ENCODE measurements at places on chromosomes 12 and 14.

- DNase-seq: no peak
These were observed 53.6 kb downstream of the RTN1 start for GRCh38 chr14:59816941-59817340.

GRCh38 chr14:34012978-34013720 is 62.3 kb upstream of the EGLN3 start:
- DNase-seq: no peak

DNA sequence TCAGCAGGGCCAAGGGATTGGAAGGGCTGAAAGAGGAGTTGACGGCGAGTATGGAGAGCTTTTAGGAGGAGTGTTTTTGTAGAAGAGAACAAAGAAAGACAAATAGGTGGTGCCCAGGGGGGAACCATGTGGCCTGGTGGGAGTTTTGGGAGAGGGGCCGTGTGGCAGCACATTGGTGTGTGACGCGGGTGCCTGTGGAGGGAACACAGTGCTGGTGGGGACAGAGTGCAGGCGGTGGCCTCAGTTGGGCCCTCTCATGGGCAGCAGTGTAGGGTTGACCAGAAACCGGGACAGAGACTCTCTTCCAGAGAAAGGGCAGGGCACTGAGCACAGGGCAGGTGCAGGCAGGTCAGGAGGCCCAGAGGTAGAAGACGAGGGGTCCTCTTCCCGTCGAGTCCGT is 56.5 kb downstream of the TECPR2 start:
- peak; percentile 37 for DNase-seq

DNA sequence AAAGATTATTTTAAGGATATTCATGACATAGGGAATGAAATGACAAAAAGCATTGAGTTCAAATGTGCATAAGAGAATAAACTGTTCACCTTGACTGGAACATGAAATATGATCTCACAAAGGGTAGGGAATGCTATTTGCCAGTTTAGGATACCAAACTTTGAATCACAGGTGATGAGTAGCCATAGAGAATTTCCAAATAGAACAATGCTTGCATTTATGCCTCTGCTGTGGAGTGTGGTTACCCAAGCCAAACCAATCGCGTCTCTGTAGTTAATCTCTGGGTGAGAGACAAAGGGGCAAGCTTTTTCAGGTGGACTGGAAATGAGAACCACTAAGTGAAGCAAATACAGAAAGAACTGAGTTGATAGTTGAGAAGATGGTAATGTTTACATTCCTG is 371.1 kb upstream of the RPL10L start:
- no peak for DNase-seq

GRCh38 chr14:76595266-76595665 is 166.0 kb upstream of the VASH1 start:
- no peak for DNase-seq

DNA sequence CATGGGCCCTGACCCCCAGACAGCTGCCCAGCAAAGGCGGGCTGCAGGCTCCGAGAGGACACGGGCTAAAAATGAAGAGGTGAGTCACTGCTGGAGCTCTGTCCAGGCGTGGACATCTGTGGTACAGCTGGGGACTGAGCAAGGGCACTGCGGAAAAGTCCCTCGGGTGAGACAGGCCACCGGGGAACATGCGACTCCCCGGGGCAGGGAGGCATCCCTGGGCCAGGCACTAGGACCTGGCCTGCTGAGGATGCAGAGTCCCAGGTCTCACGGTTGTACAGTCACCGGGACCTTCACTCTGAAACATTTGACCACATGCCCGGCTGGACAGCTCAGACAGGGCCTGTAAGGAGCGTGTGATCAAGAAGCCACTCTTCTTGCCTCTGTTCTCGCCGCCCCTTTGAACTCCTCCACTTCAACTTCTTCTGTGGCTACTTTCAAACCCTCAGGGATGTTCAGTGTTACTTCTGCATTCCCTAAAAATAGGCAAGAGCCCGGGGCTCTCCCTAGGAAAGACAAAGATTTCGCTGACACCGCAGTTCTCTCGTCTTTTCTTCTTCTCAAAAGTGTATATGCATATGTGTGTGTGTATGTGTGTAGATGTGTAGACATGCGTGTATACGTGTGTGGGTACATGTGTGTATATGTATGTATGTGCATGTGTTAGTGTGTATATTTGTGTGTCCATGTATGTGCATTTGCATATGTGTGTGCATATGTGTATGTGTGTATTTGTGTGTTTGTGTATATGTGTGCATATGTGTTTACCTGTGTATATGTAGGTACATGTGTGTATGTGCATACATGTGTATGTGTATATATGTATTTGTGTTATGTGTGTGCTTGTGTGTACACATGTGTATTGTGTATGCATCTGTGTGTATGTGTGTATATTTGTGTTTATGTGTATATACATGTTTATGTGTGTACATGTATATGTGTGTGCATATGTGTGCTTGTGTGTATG is 5.0 kb upstream of the RFLNA start:
- DNase-seq: peak; percentile 92

GRCh38 chr14:99393059-99393655 is 87.5 kb downstream of the SETD3 start:
- peak; percentile 93 for DNase-seq

- no peak for DNase-seq
These were observed 496.3 kb downstream of the NELL2 start for GRCh38 chr12:44379831-44380230.

Data from osteoblast (primary cell).